Mesenchymal stem cell (in vitro differentiated cells and primary cell): ENCODE measurements at places on chromosomes 2 and 18.

DNA sequence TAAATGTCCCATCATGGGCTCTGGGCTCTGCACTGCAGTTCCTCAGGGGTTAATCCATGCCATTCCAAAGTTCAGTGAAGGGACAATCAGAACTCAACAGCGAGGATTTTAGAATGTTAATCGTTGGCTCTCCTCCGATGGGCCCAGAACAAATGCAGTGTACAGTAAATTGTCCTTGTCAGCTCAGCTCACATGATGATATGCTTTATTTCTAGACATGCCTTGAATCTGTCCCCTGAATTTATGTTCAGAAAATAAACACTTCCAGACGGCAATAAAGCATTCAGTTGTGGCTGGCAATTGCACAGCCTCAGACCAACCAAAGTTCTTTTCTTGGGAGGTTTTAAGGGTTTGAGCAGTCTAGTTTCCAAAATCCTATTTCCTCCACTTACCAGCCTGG lies 981.2 kb downstream of the BCL11A start:
- DNase-seq: no peak

DNA sequence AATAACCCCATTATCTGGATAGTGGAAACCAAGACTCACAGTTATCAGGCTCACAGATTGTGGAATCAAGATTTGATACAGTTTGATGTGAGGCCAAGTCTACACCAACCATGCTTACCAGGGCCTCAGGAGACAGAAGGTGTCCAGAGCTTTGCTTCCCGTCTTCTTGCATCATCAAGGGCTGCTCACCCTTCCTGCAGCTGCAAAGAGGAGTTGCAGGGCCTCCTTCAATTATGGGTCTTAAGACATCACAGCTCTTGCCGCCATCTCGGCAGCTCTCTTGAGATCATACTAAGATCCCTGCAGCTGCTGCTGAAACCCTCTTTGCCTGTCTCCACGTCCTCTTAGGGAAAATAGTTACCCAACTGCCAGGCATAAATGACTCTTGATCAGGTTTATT lies 176.0 kb downstream of the MGAT5 start:
- DNase-seq: no peak

- DNase-seq: no peak
These were observed 627.1 kb upstream of the SLC8A1 start for GRCh38 chr2:41079011-41079410.

GRCh38 chr18:59657012-59657411 lies 40.2 kb downstream of the CCBE1 start:
- DNase-seq: no peak

DNA sequence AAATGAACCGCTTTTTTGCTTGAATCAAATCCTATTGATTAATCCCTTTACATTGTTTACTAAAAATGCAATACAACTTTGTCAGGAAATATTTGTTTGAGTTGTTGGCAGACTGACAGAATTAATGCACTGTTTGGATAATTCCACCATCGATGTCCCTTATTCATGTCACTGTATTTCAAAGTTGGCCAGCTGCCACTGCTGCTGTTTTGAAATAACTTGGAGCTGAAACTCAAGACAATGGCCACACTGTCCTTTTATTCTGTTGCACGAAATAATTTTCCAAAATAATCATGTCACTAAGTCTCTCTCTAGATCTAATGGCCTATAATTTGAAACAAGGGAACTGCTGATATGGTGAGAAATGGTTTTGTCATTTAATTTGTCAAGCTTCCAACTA lies 55.2 kb upstream of the PAX3 start:
- no peak for DNase-seq
